Mucosa of gallbladder (tissue), 1 donor: ENCODE measurements at places on chromosomes 5 and 9. TPM values are rescaled to one million over a fixed set of nuclear protein-coding genes. Genes with fewer than 3 reads are reported as not detected.

The PLEKHG4B gene
- total RNA-seq, result 0.09 TPM

The NELFB gene
- total RNA-seq, result 61.2 TPM

- no peak for DNase-seq
Measured at GRCh38 chr5:67672636-67673035, 476.0 kb upstream of the CD180 start.

GRCh38 chr9:36789886-36790285 is 217.2 kb downstream of the MELK start:
- DNase-seq, result no peak

DNA sequence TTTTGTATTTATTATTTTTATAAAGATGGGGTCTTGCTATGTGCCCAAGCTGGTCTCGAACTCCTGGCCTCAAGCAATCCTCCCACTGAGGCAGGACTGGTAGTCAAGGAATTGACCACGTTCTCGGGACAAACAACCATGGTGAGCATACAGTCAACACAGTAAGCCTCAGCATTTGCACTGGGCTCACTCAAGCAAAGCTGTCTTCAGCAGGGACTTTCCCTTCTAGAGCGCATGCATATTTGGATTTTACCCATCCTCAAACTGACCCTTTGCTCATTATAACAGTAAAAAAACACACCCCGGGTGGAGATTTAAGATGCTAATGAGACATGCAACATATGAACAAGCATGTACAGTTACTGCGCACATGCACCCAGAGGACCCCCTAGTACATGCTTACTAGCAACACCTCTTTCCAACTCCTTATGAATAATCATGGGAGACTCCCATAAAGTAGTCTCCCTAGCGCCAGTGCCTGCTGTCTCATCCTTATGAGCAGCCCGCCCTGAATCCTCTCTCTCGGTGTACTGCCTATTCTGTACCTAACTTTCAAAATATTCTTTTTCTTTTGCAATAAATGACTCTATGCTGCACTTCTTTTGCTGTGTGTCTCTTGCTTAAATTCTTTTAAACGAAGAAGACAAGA is 41.5 kb downstream of the C5orf22 start:
- DNase-seq, result no peak

- DNase-seq, result no peak
Measured at GRCh38 chr5:1909346-1909985, 26.7 kb upstream of the IRX4 start.

GRCh38 chr9:135085830-135086546 is 1.5 kb upstream of the OLFM1 start:
- DNase-seq, result peak; percentile 76

- DNase-seq, result peak; percentile 78
Measured at GRCh38 chr9:111627260-111627963, 3.7 kb upstream of the DNAJC25 start.

The MYMK gene
- not detected for total RNA-seq

The INSL6 gene
- not detected for total RNA-seq

DNA sequence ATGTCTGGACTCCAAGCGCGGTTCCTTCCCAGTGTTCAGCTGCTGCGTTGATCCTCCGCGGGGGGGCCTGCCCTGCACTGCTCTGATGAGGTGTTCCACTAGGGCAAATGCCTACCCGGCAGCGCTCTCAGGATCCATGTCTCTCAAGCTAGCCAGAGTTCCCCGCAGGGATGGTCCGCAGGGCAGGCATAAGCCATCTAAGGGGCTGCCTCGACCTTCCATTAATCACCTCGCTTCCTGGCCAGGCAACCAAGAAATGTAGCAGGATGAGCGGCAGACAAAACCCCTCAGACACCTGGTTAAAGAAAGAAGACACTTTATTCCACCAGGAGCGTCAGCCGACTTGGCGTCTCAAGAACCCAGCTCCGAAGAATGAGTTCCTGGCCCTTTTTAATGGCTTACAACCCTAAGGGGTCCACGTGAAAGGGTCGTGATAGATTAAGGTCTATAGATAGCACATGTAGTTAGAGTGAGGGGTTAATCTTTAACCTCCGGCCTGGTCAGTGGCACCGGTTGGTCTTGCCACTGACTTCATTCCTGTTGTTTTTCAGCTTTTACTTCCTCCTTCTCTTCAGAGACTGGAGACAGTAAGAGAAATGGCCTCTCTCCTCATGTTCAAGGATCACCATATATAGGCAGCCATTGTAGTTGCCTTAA is 47.2 kb upstream of the COX7C start:
- DNase-seq, result no peak

GRCh38 chr5:96626956-96627355 is 35.2 kb upstream of the CAST start:
- no peak for DNase-seq

GRCh38 chr9:79073201-79073600 is 498.6 kb upstream of the TLE4 start:
- no peak for DNase-seq

The REEP2 gene
- total RNA-seq, result 7.6 TPM

The POU5F2 gene
- 1.0 TPM for total RNA-seq

- peak; percentile 12 for DNase-seq
Measured at GRCh38 chr5:114055318-114056184, 306.3 kb upstream of the KCNN2 start.

The LCN1 gene
- not detected for total RNA-seq

DNA sequence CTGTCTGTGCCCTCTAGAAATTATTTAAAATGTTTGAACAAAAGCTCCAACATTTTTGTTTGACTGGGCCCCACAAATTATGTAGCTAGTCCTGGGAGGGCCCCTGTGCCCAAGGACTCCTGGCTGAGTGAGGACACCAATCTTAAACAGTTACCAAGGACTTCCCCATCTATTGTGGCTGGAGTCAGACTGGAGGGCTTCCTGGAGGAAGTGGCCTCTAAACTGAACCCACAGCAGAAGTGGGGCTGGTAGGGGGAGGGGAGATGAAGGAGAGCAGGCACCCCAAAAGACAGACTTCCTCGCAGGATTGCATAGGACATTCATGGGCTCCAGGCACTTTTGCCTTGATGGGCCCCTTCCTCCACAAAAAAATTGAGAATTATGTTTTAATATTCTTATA is 8.1 kb downstream of the ADAMTS13 start:
- no peak for DNase-seq

GRCh38 chr9:101477736-101478135 is 42.2 kb upstream of the ALDOB start:
- no peak for DNase-seq

The MORN5 gene
- total RNA-seq, result 7.8 TPM

GRCh38 chr5:59835800-59836199 is 57.7 kb downstream of the PDE4D start:
- no peak for DNase-seq

DNA sequence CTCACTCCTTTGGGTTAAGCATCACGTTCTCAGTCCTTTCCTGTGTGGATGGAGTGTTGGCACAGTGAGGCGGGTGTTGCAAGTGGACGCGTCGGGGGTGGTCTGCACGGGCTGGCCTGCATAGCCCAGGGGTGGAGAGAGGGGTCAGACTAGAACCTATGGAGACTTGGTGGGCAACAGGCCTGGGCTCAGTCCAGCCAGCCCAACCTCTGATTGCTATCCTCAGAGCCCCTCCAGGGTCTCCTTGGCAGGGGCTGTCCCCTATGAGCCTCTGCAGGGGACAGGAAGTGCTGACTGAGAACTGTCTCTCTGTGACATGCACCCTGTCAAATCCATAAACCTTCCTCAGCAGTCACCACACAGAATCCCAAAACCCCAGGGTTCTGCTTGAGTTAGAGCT is 2.3 kb downstream of the DCANP1 start:
- DNase-seq, result no peak
